ENCODE measurements at places on chromosomes 6 and 20.
A peak's percentile ranks its signal among the peaks of the same experiment; 100 is the strongest.

DNA sequence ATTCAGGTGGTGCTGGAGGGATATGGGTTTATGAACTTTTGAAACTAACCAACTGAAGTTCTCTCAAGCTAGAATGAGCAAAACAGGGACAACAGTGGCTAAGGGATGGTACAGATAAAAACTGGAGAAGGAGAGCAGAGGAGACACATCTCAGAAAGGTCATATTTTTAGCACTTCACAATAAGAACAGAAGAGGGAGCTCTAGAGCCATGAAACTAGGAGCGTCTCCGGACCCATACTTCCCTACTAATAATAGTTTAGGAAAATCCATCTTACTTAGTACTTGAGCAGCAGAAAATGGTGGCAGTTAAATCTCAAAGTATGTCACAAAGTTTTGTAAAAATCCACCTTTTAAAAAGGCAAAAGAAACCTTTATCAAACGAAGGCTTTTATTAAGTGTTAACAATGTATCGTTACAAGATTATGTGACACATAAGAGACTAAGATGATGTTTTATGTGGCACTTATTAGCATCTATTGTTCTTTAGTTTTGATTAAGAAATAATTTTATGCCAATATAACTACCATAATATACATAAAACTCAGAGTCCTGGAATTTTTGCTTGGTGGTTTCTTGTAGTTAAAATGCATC lies 278.6 kb downstream of the TBC1D32 start:
- peak; percentile 31 for DNase-seq

DNA sequence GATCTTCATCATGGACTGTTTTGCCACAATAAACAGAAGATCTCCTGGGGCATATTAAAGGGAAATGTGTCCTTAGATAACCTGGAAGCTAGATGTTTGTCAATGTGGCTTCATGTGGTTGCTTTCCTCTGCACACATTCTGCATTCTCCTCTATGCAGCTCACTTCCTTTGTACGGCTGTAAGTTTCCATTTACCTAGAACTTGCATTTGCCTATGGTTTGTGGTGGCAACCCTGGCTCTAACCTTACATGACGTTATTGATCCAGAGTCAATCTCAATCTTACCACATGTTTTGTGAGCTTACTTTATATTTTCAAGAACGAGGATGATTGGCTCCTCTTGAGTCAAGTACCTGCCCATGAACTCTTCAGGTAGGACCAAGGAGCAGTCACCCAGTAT lies 863.1 kb downstream of the MAFB start:
- DNase-seq: no peak

DNA sequence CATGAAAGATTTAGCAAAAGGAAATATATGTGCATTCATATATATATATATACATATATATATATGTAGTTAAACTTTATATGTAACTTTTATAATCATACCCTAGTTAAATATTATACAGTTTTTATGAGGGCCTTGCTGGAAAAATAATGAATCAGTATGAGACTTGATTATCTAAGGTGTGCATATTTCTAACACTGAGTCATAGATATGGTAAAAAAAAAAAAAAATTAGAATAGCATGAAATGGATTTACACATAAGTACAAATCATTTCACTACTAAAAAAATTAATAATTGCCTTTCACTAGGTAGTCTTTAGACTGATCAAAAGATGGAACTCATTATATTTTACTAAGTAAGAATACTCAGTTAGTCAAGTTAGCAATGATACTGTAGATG lies 51.3 kb upstream of the DST start:
- DNase-seq: no peak

- DNase-seq: no peak
Measured at GRCh38 chr20:34570859-34571306, 12.4 kb downstream of the MAP1LC3A start.

DNA sequence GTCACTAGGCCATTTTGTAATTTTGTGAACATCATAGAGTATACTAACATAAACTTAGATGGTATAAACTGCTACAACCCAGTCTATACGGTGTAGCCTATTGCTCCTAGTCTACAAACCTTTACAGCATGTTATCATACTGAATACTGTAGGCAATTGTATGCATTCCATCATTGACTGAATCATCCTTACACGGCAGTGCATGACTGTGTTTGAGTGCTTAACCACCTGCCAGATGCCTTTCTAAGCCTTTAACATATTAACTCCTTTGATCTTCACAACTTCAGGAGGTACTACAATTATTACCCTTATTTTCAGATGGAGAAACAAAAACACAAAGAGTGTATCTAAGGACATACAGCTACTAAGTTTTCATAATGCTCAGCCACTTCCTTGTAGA lies 14.0 kb downstream of the DPPA5 start:
- DNase-seq: no peak

All from fibroblast of the conjunctiva (primary cell).